ENCODE measurements at places on chromosomes 13 and 19. TPM values are rescaled to one million over a fixed set of nuclear protein-coding genes. Genes with fewer than 3 reads are reported as not detected.

Gene NLRP7
- total RNA-seq, result not detected

Gene SOHLH2
- total RNA-seq, result not detected

Gene NEK5
- total RNA-seq, result 0.18 TPM

Gene ZNF628
- 22.0 TPM for total RNA-seq

Gene CRLF1
- total RNA-seq, result 24.5 TPM

Gene CD70
- total RNA-seq, result not detected

Gene TEKTIP1
- not detected for total RNA-seq

Gene PET100
- 26.3 TPM for total RNA-seq

Gene MRPS31
- 8.8 TPM for total RNA-seq

GRCh38 chr19:34794066-34794960 lies 21.3 kb upstream of the ZNF599 start:
- no peak for DNase-seq

- DNase-seq, result no peak
Observed at GRCh38 chr13:93899981-93900380, 579.5 kb downstream of the DCT start.

GRCh38 chr13:104648291-104648690 lies 1582.1 kb upstream of the SLC10A2 start:
- DNase-seq, result no peak

GRCh38 chr19:46629546-46630025 lies 4.7 kb upstream of the PTGIR start:
- no peak for DNase-seq

DNA sequence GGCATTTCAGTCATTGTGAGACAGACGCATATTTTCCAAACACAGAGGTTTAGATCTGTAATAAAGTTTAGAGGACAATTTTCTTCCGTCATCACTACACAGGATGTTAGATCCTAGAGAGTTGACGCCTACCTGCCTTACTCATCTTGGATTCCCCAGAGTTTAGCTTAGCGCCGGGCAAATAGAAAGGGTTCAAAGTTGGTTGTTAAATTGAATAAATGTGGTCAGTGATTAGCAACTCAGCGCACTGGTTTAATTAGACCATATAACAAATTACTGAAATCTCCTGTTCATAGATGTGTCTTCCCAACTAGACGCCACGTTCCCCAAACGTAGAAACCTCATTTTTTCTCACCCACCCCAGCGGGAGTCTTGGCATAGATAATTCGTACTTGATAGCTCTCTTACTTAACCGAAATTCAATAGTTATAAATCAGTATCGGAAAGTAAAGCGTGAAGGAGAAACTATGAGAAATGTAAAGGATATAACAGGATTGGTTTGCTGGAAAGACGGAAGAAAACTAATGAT lies 726 bp upstream of the UFM1 start:
- no peak for DNase-seq

GRCh38 chr19:30406220-30407067 lies 34.3 kb downstream of the ZNF536 start:
- DNase-seq, result no peak

DNA sequence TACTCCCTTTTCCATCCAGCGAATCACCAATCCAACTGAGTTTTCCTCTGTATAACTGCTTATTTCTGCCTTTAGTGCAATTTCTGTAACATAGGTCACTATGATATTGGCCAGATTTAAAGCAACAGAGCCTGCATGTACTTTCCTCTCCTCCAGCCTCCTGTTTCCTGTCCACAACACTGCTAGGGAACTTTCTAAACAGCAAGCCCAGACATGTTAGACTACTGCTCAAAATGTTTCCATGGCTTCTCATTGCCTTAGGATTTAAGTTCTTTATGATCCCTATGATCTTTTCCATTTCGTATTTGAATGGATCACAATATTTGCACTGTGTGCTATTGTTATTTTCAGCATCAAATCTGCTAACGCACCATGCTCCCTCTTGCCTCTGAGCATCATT lies 481.7 kb upstream of the SLC10A2 start:
- no peak for DNase-seq

DNA sequence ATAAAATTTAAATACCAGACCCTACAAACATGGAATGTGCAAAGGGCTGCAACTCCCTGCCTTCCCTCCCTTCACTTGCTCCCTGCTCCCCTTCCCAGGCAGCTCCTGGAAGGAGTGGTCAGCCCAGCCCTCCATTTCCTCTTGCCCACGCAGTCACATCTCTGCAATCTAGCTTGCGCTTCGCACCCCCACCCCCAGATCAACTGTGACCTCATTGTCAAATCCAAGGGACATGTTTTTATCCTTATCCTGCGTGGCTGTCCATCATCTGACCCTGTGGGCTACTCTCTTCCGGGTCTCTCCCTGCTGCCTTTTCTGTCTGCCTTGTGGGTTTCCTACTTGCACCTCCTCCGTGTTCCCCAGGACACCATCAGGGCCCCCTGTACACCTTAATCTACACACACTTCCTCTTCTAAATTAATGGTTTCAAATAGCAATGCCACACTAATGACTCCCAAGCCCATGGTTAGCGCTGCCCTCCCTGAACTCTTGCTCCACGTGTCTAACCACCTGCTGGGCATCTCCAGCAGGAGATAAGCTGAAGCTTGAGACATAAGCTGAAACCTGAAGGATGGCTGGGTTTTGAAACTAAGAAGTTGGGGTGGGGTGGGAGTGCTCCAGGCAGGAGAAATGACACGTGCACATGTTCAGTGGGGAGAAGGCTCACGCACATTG lies 118.3 kb downstream of the USP12 start:
- no peak for DNase-seq

DNA sequence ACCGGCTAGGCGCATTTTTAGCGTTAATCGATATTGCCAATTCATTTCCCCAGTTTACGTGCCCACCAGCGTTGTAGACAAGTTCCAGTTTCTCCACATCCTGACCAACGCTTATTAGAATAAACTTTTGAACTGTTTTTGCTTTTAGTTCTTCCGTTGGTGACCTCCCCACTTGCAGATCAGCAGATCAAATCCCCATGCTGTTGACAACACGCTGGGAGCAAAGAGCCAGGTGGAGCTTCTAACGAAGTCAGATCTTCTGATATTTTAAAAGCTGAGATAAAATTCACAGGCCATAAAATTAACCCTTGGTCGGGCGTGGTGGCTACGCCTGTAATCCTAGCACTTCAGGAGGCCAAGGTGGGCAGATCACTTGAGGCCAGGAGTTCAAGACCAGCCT lies 21.2 kb downstream of the RCN3 start:
- DNase-seq, result no peak

GRCh38 chr19:41218615-41219507 lies at the start of gene AXL:
AXL (plus strand) TSS chr19:41219223; CDS start chr19:41219393, 170 bp downstream.
- no peak for DNase-seq

DNA sequence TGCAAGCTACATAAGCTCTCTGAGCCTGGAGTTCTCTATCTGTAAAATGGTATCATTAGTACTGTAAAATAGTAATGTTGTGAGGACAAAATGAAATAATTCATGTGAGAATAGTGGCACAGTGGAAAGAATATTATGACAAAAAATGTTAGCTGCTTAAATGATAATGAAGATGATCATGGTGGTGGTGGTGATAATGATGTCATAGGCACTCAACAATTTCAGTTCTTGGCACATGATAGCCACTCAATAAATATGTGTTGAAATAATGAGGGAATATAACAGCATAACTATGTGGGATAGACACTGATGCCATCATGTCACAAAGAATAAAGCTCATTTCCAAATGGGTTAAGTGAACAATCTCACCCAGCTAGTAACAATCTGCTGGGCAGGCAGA lies 736.3 kb downstream of the EFNB2 start:
- no peak for DNase-seq

DNA sequence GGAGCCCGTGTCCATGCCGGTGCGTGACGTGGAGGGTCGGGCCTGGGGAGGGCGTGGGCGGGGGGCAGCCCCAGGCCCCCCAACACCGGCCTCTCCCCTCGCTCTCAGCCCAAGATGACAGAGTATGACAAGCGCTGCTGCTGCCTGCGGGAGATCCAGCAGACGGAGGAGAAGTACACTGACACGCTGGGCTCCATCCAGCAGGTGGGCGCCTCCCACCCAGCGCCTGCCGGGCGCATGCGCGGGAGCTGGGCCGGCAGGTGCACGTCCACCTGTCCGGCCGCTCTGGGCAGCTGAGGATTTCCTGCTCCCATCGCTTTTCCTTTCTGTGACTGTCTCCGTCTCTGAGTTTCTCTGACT lies 49.8 kb downstream of the VAV1 start:
- no peak for DNase-seq

DNA sequence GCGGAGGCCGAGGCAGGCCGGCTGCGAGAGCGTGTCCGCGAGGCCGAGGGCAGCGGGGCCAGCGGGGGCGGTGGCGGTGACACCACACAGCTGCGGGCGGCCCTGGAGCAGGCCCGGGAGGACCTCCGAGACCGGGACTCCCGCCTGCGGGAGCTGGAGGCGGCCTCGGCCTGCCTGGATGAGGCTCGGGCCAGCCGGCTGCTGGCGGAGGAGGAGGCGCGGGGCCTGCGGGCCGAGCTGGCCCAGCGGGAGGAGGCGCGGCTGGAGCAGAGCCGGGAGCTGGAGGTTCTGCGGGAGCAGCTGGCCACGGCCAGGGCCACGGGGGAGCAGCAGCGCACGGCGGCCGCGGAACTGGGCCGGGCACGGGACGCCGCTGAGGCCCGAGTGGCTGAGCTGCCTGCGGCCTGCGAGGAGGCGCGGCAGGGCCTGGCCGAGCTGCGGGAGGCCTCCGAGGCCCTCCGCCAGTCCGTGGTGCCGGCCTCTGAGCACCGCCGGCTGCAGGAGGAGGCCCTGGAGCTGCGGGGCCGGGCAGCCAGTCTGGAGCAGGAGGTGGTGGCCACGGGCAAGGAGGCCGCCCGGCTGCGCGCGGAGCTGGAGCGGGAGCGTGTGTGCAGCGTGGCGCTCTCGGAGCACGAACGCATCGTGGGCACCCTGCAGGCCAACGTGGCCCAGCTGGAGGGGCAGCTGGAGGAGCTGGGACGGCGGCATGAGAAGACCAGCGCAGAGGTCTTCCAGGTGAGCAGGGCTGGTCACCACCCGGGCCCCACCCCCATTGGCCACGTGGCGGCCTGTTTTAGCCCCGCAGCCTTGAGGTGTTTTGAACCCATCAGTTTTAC lies 11.7 kb upstream of the EBI3 start:
- DNase-seq, result no peak

DNA sequence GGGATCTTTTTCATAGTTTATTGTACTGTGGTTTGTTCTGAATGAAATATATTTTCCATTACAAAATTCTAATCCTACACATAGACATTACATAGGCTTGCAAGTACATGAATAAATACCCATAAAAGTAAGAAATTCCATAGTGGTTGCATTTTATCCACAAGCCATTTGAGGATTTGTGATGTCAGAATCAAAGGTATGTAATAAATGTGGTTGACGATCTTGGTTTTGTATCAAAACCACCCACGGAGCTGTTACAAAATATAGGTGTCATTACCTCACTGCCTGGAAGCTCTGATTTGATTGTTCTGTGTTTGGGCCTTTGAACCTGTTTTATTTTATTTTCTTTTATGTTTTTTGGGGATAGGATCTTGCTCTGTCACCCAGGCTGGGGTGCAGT lies 125.1 kb downstream of the NALCN start:
- no peak for DNase-seq

- no peak for DNase-seq
Observed at GRCh38 chr19:56687031-56687430, 15.5 kb upstream of the ZNF835 start.

GRCh38 chr19:49150106-49150943 lies 4.9 kb downstream of the HRC start:
- DNase-seq, result no peak

DNA sequence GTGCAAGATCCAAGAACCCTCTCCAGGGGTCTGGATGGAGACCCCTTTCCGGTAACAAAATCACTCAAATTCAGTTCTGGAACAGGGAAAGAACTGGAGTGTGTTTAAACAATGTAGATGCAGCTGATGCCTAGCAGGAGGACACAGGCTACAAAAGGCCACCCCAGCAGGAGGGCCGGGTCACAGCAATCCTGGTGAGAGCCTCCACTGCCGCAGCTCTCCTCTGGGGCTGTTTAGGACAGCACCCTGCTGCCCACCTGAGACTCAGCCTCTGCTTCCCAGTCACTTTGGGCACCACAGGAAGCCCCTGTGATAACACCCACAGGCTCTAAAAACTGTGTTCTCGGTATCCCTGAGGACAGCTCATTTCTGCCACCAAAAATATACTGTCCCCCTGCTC lies 318.7 kb upstream of the NBEA start:
- no peak for DNase-seq
